ENCODE measurements at places on chromosomes 1 and 21. TPM values are rescaled to one million over a fixed set of nuclear protein-coding genes. Genes with fewer than 3 reads are reported as not detected.

GRCh38 chr1:156509424-156510034, 9.0 kb upstream of the MEF2D start:
- DNase-seq: no peak

DNA sequence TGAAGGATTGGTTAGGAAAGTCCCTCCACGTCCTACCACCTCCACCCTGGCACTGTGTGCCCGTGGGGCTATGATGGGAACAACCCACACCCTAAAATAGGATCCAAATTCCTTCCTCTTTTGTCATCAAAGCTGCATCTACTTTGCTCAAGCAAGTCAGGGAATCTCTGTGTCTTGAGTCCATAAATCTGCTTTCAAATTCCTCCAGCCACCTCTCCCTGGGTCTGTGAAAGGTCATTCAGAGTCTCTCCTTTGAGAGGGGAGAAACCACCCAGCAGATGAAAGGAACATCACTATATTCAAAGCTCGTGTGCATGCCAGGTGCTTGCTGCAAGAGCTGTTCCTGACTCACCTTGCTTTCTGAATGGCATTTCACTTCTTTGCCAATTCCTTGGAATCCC, 243.6 kb downstream of the TM2D1 start:
- no peak for DNase-seq

GRCh38 chr21:18114810-18115209, 129.8 kb upstream of the CHODL start:
- no peak for DNase-seq

DNA sequence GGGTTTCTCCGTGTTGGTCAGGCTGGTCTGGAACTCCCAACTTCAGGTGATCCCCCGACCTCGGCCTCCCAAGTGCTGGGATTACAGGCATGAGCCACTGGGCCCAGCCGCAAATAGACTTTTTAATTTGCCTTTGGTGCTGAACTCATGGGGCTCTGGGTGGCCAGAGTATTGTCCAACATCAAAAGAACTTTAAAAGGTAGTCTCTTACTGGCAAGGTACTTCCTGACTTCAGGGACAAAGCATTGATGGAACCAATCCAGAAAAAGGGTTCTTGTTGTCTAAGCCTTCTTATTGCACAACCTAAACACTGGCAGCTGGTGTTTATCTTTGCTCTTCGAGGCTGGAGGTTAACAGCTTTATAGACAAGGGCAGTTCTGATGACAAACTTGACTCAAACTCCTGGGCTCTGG, 3.8 kb upstream of the KTI12 start:
- no peak for DNase-seq

Gene CFHR4
- not detected for total RNA-seq

DNA sequence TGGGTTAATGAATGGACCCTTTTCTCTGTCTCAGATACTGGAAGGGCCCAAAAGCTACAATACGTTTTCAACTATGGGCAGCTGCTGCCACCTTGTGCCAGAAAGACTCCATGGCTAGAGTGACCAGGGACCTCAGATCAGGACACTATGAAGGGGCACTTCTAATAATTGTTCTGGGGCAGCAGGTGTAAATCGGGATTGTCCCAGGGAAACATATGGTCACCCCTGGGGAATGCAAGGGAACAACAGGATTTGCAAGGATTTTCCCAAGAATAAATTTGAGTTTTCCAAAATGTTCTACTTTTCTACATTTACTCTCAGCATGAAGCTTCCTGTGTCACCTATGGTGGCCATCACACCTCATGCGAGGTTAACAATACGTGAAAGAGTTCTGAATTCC, 12.0 kb upstream of the FCAMR start:
- DNase-seq: peak; percentile 74

GRCh38 chr1:40954626-40955025, 24.9 kb upstream of the CTPS1 start:
- no peak for DNase-seq

Gene ECE1
- total RNA-seq: 130 TPM

Gene AADACL4
- not detected for total RNA-seq

DNA sequence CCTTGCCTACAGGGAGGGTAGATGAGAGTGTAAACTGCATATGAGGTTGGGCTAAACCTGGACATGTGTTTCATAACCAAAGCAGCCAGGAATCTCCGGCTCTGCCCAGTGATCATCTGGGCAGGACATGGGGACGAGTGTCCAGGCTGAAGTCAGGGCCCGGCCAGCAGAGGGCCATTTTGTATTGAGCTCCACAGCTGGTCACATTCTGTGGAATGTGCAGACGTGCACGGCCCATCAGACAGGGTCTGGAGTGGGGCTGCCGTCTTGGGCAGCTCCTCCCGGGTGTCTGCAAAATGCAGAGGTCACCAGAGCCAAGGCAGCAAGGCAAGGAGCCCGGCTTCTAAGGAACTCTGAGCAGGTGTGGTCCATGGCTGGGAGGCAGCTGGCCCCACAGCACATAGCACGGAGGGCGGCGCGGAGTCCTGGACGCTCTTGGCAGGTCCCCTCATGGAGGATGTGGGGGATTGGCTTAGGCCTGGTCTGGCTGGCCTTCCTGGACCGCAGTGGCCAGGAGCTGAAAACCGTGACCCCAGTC, 6.2 kb downstream of the LRRC3 start:
- no peak for DNase-seq

Gene ORC1
- 51.0 TPM for total RNA-seq

Gene CRP
- total RNA-seq: not detected

Gene C8B
- not detected for total RNA-seq

Gene EPS8L3
- total RNA-seq: not detected

Gene CASQ2
- not detected for total RNA-seq

DNA sequence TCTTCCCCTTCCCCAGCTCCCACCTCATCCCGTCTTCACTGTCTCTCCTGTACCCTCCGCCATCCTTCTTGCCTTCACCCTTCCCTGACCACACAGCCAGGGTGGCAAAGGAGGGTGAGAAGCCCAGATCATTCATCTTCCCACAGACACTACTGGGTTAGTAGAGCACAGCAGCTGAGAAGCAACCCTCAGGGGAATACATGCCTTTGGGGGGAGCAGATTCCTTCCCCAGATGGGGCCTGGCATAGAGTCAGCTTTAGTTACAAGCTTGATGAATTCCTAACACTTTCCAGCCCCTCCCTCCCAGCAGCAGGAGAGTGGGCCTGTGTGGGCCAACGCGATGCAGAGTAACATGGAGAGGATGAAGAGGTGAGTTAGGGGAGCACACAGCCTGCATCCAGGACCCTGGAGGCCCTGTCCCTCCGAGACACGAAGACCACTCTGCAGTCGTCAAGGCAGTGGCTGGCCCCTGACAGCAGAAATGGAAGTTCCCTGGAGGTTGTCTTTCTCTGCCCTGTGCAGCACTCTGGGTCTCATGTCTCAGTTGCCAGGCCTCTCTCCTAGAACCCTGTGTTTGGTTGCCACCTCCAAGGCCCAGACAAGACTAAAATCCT, 8.8 kb upstream of the BTG2 start:
- no peak for DNase-seq

DNA sequence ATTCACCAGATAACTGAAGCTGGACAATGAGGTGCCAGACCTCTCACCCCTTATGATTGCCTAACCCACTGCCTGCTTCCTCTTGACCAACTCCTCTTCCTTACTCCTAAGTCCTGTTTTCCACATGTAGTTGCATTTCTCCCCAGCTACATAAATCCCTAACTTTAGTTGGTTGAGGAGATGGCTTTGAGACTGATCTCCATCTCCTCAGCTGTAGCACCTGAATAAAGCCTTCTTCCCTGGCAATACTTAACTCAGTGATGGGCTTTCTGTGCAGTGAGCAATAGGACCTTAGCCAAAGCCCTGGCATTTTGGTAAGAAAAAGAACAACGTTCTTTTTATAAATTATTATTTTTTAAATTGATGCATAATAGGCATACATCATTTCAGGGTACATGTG, 691.1 kb downstream of the MATN1 start:
- DNase-seq: no peak

GRCh38 chr1:84753516-84754385, 63.5 kb upstream of the SSX2IP start:
- DNase-seq: peak; percentile 88

GRCh38 chr1:100646001-100646400, 73.5 kb upstream of the VCAM1 start:
- no peak for DNase-seq

GRCh38 chr1:11150326-11150725, 38.8 kb upstream of the ANGPTL7 start:
- no peak for DNase-seq

GRCh38 chr1:40860706-40861223, 1.4 kb downstream of the CITED4 start:
- no peak for DNase-seq

Gene GPR25
- total RNA-seq: not detected

Gene LCE1E
- total RNA-seq: not detected

DNA sequence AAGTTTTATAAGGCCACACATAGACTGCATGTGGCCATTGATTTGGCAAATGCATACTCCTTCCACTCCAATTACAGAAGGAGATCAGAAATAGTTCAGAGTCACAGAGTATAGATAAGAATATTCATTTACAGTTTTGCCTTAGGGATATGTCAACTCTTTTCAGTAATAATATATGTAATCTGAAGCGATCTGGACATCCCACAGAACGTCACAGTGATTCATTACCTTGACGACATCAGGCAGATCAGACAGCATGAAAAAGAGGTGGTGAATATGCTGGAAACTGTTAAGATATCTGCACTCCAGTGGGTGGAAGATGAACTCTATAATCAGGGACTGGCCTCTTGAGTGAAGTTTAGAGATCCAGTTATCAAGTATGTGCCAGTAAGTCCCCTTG, 240.4 kb downstream of the DPYD start:
- DNase-seq: no peak

GRCh38 chr1:171495444-171495843, 10.1 kb downstream of the PRRC2C start:
- no peak for DNase-seq

GRCh38 chr1:8871965-8872399, 6.5 kb downstream of the ENO1 start:
- no peak for DNase-seq

DNA sequence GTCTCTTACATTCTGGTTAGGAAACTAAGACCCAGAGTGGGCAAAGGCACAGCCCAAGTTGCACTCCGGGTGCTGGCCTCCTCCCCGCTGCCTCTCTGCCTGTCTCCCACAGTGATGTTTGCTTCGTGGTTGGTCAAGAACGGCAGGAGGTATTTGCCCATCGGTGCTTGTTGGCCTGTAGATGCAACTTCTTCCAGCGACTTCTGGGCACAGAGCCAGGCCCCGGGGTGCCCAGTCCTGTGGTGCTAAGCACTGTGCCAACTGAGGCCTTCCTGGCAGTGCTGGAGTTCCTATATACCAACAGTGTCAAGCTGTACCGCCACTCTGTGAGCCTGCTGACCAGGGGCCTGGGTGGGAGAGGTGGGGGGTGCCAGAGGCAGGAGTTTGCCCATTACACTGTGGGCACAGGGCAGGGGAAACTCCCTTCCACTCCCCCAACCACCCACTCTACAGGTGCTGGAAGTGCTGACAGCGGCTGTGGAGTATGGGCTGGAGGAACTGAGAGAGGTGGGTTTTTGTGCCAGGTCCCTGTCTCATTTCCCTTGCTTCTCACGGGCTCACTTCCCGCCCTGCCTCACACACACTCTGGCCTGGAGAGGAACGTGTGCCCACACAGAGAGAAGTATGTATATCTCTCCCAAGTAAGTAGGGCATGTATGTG, 1.9 kb downstream of the BTBD19 start:
- peak; percentile 62 for DNase-seq

GRCh38 chr21:15713412-15713811, 16.4 kb upstream of the USP25 start:
- no peak for DNase-seq

Measured in activated CD4-positive, alpha-beta T cell treated with anti-CD3 and anti-CD28 coated beads for 36 hours (primary cell).